ENCODE measurements at places on chromosomes 11 and 22.
A peak's percentile ranks its signal among the peaks of the same experiment; 100 is the strongest.

GRCh38 chr11:123206791-123207434 is 11.9 kb upstream of the CLMP start:
- DNase-seq: no peak

- DNase-seq: no peak
These were observed 151.9 kb downstream of the DBX1 start for GRCh38 chr11:20008190-20008870.

GRCh38 chr11:36471577-36471976 is 38.5 kb downstream of the TRAF6 start:
- no peak for DNase-seq

DNA sequence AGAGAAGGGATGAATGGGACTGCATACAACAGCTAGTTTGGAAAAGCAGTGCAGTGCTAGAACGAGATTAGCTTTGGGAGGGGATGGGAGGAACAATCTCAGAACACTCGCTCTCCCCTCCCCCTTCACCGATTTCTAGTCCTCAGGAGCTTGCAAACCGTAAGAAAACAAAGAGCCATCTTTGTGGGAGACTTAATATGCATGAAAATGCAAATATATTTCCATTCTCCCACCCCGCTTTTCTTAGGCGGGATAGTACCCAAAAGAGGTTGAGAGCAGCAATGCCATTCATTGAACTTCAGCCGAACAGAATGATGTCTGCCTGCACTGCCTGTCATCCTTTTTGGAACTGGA is 1.1 kb downstream of the SPINDOC start:
- no peak for DNase-seq

DNA sequence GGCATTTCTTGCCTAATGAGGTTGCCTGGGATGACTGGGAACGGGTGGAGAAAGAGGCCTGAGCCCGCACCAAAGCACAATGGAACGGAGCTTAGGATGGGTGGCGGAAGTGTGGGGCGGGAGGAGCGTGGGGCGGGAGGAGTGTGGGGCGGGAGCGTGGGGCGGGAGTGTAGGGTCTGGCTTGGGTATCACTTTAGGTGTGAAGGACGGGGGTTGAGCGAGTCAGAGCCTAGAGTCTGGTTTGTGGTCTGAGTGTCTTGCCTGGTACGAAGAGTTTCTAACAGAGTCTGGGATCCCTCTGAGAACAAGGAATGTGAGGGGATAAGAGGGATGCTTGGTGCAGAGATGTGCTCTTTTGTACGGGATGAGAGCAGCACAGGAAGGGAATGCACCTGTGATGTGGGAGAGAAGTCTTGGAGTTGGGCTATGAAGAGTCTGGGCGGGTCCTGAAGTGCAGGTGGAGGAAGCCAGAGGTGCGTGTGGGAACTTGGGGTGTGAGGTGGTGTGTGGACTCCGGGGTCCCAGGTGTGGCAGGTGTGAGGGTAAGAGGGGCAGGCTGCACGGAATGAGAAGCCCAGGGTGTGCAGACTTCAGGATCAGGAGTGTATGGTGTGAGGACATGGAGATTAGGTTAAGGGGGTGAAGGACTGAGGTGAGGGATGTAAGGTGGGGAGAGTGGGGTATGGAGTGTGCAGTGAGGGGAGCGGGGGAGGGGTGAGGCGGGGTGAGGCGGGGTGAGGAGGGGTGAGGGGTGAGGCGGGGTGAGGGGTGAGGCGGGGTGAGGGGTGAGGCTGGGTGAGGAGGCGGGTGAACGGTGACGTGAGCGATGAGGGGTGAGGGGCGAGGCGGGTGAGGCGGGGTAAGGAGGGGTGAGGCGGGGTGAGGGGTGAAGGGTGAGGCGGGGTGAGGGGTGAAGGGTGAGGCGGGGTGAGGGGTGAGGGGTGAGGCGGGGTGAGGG is 1.0 kb downstream of the SYCE3 start:
- DNase-seq: no peak

DNA sequence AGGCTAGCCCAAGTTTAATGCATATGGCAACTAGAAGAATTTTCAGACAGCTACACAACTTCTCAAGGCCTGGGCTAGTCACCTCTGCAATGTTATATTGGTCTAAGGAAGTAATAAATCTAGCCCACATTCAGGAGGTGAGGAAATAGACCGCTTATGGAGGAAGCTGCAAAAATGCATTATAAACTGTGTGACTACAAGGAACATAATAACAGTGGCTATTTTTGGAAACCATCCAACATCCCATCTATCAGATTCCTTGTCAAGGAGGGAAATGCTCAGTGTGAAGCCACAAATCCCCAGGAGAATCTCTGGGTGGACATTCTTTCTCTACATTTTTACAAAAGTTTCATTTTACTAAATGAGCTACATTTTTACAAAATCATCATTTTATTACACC is 76.1 kb downstream of the BBOX1 start:
- DNase-seq: no peak

- DNase-seq: no peak
These were observed 5.5 kb upstream of the DRG1 start for GRCh38 chr22:31393893-31394292.

GRCh38 chr11:95505927-95506426 is 275.0 kb upstream of the SESN3 start:
- no peak for DNase-seq

DNA sequence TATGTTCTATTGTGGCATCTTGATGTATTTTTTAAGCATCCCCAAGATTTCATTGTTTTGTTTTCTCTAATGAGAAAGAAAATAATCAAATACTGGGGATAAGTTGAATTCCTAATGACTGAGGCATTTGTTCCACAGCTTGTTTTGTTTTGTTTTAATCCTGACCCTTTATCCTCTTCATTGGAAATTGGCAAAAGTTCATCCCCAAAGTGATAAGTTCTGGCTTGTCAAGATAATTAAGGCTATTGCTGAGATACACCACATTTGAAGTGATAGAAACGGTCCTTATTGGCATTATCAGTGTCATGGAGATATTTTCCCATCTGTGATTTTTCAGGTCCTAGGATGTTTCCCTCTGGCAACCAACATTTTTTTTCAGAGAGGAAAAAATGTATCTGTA is 65.0 kb downstream of the SLC36A4 start:
- no peak for DNase-seq

DNA sequence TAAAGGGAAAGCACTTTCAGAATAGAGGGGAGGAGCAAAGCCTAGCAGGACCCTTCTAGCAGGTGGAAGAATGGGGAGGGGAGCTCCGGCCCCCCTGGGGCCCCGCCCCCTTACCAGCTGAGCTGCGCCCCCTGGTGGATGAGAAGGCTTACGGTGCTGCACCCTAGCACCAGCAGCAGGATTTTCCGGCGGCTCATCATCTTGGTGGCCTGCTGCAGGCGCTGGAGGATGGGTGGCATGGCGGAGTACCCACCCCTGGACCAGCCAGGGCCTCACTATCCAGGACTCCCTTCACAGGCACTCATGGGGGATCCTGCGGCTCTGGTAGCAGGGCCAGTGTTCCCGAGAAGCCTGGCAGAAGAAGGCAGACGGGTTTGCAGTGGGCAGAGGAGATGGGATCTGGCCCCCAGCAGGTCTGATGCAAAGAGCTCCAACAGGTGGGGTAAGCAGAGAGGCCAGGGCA is 3.8 kb downstream of the GAL3ST3 start:
- peak; percentile 63 for DNase-seq

DNA sequence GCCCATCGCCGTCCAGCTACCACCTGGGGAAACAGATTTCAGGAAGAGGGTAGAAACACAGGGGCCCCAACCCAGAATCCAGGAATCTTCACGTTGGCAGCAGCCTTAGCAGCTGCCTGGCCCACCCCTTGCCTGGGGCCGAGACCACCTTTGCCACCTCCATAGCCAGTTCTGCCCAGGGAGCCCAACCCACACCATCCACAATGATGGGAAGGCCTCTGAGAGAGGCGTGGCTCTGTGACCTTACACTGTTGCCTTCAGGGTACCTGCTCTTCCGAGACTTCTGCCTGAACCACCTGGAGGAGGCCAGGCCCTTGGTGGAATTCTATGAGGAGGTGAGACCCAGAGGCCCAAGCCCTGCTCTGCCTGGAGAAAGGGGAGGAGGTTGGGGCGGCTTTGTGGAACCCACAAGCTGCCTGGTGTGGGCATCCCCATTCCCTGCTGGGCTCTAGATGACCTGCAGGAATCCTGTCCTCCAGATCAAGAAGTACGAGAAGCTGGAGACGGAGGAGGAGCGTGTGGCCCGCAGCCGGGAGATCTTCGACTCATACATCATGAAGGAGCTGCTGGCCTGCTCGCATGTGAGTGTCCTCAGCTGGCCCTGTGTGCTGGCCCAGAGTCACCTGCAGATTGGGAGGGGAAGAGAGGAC is 10.0 kb upstream of the ANKRD13D start:
- DNase-seq: no peak

GRCh38 chr11:118916842-118917388 is 8.8 kb downstream of the BCL9L start:
- DNase-seq: no peak

- DNase-seq: peak; percentile 82
These were observed at the start of gene TBC1D10A for GRCh38 chr22:30326706-30327362. TBC1D10A (minus strand) TSS chr22:30326941; CDS start chr22:30326881, 60 bp downstream.

DNA sequence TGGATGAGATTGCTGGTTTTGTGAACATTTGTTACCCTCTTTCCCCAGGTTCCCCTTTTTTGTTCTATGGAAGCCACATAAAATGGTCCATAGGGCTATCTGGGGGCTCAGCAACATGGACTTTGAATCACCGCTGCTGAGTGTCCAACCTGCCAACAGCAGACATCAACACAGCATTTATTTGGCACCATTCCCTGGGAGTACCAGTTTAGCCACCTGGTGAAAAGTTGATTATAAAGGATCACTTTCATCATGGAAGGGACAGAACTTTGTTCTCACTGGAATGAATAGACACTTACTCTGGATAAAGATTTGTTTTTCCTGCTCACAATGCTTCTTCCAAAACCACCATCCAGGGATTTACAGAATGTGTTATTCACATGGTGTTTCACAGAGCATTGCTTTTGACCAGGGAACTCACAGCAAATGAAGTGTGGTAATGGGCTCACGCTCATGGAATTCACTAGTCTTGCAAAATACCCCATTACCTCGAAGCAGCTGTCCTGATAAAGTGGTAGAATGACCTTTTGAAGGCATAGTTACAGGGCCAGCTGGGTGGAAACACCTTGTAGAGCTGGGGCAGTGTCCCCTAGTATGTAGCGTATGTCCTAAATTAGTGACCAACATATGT is 43.9 kb downstream of the ADM start:
- DNase-seq: no peak

GRCh38 chr22:20741634-20742581 is 32.0 kb upstream of the SERPIND1 start:
- no peak for DNase-seq

GRCh38 chr11:107405260-107405659 is 52.4 kb downstream of the CWF19L2 start:
- DNase-seq: no peak

- no peak for DNase-seq
These were observed 4.5 kb upstream of the TP53I11 start for GRCh38 chr11:44955015-44955738.

DNA sequence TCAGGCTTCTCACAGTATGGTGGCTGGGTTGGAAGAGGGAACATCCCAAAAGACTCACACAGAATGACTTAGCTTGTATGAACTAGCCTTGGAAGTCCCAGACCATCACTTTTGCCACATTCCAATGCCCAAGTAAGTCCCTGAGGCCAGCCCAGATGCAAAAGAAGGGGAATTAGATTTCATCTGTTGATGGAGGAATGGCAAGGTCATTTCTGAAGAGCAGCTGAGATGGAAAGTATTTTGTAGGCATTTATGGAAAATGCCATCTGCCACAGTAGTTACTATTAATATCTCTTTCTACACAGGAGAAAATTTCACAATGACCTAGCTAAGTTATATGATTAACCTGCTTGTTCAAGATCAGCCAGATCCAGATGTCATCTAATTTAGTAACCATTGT is 58.8 kb downstream of the ENDOD1 start:
- no peak for DNase-seq

GRCh38 chr11:6824136-6824823 is 21.2 kb upstream of the OR10A5 start:
- no peak for DNase-seq

GRCh38 chr11:94781837-94782236 is 13.7 kb downstream of the AMOTL1 start:
- no peak for DNase-seq

DNA sequence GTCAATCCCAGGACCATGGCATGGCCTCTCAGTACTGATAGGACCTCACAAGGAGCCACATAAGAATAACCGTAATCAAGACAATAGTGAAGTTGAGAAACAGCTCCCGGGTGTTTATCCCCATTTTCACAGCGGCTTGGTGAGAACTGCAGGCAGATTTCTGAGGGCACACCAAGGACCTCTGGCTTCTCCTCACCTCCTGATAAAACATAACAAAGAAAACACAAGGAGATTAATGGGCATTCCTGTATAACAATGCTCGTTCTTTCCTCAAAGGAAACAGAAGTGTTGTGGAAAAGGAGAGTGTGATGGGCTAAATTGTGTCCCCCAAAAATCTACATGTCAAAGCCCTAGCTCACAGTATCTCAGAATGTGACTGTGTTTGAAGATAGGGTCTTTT is 4.0 kb downstream of the SLN start:
- no peak for DNase-seq

- no peak for DNase-seq
These were observed 149.8 kb downstream of the TTC17 start for GRCh38 chr11:43508511-43508918.

DNA sequence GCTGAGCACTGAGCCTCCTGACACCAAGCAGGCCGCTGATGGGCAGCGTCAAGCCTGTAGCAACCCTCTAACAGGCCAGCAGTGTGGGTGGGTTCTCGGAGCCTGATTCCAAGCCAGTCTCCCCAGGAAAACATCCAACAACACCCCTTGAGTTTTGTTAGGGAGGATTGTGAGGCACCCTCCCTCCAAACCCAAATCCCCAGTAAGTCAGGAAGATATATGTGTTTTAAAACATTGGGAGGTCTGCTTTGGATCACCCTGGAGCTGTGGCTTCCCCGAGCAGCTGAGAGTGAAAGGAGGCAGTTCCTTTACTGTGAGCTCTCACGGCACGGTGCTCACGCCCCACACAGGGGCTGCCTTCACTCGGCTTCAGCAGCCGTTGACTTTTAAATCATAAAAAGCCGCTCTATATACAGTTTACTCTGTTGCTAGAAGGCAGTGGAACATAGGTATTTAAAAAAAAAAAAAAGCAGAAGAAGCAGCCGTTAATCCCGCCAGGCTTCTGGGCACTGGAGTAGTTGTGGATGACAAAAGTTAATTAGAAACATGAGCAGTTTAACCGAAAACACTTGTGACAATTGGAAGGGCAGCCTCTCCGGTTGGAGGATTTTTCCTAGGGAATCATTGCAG is 218.6 kb downstream of the NAV2 start:
- DNase-seq: no peak

Measured in stimulated activated CD8-positive, alpha-beta memory T cell treated with anti-CD3 and anti-CD28 coated beads, Interleukin-2, amount 100 ng/mL, for 1 hour (primary cell).